LHCN-M2 (cell line): ENCODE measurements at places on chromosomes 1 and 21. TPM values are rescaled to one million over a fixed set of nuclear protein-coding genes. Genes with fewer than 3 reads are reported as not detected.

The SPRR2F gene
- total RNA-seq: not detected in 2 replicates

The GPR25 gene
- not detected in 2 replicates for total RNA-seq

The S100A4 gene
- 837 and 894 TPM in 2 replicates for total RNA-seq

DNA sequence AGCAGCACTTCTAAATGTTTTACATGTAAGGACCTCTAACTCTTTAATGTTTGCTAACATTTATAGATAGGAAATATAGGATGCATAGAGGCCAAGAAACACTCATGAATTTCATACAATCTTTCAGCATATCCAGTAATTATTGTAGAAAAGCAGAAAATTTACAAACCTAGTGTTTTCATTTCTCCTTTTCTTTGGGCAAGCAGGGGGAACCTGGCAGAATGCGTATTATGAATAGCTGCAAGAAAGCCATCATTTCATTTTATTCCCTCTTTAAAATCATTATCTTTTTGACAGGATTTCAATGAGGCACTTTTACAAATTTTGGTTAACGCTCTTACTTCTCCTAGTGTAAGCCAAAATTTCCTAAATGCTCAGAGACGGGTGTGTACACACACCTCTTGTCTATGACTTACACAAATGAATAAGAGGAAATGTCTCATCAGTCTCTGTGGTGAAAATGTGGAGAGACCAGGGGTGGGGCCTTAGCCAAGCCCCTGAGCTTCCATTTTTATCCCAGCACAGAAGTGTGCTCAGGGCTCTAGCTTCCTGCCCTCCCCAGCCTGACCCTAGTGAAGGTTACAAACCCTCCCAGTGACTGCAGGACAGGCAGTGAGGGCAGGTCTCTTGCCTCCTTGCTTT lies 91.6 kb downstream of the LRRC8C start:
- peak; percentile 47 for DNase-seq

DNA sequence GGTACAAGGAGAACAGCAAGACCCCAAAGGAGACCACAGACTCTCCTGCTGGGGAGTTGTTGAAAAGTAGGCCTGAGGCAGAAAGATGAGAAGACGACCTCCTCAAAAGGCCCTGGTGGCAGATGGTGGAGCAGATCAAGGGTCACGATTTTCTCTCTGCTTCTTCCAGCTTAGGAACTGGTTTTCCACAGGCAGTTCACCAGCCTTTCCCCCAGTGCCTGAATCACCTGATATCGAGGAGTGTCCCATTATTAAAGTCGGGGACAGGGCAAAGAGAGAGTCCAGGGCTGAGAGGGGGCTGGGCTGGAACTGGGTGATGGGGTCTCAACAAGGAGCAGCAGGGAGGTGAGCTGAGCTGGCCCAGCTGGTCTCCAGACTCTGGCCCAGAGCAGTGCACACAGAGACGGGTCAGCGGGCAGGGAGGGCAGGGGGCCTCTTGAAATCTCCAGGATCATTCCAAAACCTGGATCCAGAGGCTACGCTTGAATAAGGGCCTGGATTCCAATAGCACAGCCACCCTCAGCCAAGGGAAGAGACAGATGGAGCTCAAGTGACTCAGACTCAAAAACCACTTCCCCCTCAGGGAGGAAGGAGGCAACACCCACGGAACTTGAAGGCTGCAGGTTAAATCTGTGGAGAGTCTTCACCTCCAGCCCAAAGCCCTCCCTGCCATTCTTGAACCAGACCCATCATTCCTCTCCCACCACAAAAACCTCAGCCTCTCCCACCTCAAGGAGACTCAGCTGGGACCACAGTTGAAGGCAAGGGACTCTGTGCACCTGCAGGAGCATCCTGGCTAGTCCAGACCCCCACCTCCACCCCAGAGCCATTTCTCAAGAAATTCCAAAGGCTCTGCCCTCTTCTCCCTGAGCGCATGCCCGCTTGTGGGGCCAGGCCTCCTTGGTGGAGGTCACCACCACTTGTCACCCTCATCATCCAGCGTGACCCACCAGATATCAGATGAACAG lies at the start of gene S100A5:
Gene S100A5, minus strand, starts transcription at position 541 of the 968 bp plus-strand sequence. CDS start 743 bp downstream, outside the sequence.
- DNase-seq: peak; percentile 83

DNA sequence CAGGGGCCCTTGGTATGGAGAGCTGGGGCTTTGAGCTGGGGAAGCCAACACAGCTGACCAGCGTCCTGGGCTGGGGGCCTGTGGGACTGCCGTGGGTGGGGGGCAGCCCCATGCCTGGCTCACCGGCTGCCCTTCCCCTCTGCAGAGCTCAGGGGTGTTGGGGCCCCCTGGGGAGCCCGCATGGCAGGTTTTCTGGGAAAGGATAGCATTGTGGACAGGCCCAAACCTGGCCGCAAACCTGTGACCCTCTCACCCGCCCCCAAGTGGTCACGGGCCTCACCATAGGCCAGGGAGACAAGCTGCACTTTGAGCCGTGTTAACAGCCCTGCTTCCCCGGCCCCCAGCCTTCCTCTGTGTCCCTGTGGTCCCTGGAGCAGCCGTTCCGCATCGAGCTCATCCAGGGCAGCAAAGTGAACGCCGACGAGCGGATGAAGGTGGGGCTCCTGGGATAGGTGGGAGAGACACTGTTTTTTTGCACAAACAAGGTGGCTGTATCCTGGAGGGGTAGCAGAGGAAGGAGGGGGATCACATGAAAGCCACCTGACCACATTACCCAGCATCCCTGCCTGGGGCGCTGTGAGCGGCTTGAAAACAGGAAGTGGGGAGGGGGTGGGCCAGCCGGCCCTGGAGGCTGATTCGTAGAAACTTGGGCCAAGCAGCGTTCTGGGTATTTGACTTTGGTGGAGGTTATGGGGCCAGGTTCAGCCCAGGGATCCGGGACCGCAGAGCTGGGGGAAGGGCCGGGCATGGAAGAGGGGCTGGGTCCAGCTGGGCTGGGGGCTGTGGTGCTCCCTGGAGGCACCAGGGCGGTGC lies 65.9 kb downstream of the PIK3CD start:
- no peak for DNase-seq

DNA sequence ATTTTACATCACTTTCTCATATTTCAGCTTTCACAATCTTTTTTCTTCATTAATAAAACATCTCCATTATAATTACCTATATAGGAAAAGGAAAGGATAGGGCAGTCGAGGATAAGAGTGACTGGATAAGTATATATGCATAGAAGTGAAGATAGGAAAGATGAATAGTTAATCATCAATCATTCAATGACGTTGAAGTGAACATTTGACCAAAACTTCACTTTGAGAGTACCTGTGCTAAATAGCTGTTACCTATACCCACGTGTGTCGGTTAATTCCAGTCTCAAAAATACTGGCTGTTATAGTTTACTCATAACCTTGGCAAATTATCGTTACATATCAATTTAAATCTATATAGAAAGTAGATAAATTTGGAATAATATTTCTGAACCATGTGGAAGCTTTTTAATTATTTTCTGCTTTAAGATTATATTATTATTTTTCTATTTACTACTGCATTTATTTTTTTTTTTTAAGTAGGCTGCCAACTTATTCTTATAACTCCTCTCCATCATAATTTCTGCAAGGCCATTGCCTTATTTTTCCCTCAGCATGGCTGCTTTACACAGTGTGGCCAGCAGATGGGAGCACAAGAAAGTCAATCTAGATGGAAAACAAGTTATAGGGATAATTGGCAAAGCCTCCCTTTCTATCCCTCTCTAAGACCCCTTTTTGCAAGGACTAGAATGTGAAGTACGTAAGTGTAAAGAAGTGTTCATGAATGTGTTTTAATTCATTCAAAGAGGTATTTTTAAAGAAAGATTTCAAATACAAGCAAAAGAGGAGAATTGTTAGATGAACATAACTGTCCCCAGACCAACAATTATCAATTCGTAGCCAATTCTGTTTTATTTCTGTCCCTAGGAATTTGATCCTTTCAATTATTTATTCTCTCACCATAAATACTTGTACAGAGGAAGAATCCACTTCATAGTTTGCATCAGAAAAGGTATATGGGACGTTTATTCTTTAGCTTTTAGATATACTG lies 290.4 kb downstream of the KCNT2 start:
- peak; percentile 49 for DNase-seq

- DNase-seq: peak; percentile 49
Observed at GRCh38 chr1:14443164-14443787, 155.2 kb upstream of the KAZN start.

DNA sequence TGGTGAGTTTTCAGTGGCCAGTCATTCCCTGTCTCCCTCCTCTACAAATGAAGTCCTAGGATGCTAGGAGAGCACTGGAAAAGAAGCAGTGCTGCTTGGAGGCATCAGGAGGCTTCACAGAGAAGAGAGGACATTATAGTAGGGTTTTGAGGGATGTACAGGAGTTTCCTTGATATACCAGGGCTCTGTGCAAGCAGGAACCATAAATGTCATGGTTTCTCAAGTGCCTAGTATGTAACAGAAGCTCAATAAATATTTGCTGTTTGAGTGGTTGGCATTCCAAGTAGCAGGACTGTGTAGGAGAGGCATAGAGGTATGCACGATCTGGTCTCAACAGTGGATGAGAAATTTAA lies 133.5 kb upstream of the WNT4 start:
- DNase-seq: no peak

GRCh38 chr1:223258751-223259198 lies 105.2 kb downstream of the SUSD4 start:
- peak; percentile 51 for DNase-seq

GRCh38 chr1:187977298-187977697 lies 1148.5 kb downstream of the PLA2G4A start:
- DNase-seq: peak; percentile 12

- DNase-seq: no peak
Observed at GRCh38 chr1:170321113-170321512, 175.4 kb downstream of the NTMT2 start.

DNA sequence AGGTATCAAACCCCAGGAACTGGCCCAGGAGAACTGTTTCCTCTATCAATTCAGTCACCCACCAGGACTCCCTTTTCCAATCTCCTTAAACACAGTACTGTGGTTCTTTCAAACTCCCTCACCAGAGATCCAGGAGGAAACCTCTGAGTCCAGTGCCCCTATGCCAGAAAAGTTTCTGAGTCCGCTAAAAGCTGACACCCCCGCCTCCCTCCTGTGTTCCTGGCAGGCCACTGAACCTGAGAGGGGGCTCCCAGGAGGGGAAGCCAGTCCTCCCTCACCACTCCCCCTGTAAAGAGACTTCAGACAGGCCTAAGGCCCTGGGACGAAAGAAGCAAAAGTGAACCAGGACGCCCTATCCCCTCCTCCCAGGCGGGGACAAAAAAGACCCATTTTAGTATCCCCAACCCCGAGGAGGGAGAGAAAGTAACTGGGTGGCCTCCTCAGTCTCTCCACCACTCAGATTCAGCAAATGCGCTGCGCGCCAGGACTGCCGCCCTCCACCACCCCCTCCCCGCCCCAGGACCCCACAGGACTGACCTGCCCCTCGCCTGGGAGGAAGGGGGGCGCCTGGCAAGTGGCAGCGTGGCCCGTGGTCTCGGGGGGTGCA lies 624 bp downstream of the SLC41A1 start:
- peak; percentile 11 for DNase-seq

GRCh38 chr1:150225546-150225945 lies 10.4 kb downstream of the ANP32E start:
- no peak for DNase-seq

DNA sequence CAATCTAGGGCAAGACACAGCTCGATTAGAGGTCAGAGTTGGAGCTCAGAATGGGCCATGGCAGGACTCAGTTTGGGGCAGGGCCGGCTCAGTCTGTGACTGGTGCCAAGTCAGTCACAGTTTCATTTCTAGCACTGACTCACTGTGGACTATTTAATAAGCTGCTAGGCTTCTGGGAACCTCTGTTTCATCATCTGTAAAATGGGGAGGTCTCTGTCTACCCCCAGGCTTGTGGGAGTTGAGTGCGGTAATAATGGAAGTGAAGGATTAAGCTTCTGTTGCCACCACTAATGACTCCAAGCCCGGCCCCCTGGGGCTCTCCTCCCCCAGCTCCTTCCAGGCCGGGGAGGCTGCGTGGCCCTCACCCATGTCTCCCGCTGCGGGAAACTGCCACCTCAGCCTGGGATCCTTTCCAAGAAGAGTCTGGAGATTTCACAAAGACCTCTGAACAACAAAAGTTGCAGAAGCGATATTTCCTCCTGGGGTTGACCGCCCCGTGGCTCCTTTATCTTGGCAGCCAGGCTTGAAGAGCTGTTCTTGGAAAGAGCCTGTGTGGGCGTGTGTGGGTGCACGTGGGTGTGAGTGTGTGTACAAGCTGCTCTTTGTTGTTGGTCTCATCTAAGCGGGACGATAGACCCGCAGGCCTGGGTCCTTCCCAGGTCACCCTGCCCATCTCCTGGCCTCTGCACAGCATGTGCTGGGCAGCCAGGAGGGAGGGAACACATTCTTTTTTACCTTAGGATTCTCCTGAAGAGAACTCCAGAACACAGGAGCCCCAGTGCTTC lies 29.1 kb downstream of the KNCN start:
- DNase-seq: no peak

DNA sequence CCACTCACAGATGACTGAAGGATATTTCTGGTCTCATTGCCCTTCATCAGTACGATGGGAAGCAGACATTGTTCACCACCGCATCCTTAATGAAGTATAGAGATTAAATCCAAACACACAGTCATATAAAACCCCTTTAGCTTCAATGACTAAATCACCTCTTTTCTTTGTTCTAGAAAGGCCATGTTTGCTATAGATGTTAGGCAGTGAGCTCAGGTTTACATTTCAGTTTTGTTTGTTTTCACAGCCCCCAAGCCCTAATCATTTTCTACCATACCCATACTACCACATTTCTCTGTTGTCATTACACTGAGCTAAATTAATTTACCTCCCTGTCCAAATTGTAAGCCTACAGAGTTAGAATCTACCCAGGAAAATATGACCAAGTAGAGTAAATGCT lies 385.1 kb downstream of the NTNG1 start:
- DNase-seq: no peak

- DNase-seq: no peak
Observed at GRCh38 chr1:94156096-94156625, 35.2 kb upstream of the ABCA4 start.

DNA sequence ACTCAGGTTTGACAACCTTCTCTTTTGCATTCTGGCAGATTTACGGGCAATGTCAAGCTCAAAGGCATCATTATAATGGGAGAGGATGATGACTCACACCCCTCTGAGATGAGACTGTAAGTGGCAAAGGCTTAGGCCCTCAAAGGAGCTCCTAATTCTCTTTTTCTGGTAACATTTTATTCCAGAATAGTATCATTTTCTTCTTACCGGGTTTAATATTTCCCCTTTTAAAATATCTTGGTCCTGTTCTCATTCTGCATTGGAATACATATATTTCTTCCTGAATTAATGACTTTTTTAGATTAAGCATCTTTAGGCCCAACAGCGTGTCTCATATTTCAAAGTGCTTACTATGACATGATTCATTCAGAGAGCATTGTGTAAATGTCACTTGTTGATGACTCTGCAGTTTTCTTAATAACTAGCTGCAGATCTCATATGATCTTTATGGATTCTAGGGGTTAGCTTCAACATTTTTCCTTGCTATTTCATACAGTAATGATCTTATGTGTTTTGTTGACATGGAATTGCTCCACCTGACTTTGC lies 1.7 kb downstream of the PITHD1 start:
- DNase-seq: peak; percentile 66

DNA sequence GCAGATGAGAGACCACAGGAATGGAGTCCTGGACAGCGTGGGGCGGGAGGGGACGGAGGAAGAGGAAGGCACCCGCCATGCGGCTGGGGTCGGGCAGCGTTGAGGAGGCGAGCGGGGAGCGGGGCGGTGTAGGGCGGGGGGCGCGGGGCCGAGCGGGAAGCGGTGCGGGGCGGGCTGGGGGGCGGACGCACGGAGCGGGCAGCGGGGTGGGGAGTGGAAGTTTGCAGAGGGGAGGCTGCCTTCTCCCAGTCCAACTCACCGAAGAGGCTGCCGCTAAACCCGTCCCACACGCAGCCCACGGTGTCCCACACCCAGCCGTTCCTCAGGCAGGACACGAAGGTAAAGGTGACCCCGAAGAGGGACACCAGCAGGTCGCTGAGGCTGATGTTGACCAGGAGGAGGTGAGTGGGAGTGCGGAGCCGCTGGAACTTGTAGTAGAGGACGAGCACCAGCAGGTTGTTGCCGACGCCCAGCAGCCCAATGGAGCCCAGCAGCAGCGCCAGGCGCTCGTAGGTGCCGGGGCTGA lies 483 bp downstream of the CHML start:
- DNase-seq: no peak
